ENCODE measurements at places on chromosomes 2 and 18.

DNA sequence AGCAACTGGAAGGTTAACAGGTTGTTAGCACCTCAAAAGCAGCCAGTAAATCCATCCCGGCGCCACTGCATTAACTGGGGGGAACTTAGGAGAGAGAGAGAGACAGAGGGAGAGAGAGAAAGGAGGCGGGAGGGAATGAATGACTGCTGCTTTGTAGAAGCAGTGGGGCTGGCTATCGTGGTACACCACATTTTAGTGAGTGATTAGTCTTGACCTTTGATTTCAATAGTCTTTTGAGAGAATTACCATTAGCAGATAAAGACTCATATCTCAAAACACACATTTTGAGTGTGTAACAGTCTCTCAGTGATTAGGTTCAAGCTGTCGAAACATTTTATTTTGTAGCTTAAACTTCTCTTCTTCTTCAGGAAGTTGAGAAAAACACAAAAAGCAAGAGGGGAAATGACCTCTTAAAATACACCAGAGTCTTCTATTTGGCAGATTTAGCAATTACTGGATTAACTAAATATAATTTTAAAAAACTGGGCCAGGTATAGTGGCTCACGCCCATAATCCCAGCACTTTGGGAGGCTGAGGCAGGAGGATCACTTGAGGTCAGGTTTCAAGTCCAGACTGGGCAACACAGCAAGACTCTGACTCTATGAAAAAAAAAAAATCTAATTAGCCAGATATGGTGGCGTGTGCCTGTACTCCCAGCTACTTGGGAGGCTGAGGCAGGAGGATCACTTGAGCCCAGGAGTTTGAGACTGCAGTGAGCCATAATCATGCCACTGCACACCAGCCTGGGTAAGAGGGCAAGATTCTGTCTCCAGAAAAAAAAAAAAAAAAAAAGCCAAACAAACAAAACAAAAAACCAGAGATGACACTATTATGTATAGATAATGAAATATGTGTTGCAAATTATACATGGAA lies 22.0 kb upstream of the PNO1 start:
- DNase-seq = no peak

DNA sequence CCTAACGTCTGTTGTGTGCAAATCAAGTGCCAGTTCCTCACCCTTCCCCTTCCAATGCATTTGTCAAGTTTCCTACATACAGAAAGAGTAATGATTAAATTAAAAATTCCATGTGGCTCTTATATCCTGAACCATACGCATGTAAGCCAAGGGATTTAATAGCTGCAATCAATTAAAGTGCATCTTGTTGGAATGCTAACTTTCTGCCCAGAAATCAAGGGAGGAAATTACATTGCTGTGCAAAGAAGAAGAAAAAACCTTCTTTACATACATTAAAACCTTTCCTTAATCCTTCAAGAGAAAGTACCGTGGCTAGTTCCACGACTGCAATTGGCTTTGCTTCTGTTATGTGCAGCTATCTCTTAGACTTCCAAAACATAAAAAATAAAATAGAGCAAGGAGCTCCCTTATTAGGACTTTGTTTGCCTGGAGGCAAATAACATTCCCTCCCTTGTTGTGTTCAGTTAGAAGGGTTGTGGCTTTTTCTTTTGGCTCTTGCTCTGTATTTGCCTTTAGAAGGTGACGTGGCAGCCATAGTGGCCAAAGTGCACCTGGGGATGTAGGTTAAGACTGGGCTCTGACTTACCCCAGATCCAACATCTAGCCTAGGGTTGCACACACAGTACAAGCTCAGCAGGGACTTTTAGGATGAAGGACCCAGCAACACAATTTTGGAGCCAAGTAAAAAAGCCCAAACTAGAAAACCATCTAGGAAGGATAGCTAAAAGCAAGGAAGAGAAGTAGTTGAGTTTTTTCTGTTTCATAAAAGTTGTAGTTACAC lies 158.3 kb downstream of the ANTXR1 start:
- no peak for DNase-seq

GRCh38 chr2:217661378-217661777 lies 341.4 kb downstream of the TNS1 start:
- no peak for DNase-seq

- DNase-seq = no peak
These were observed 14.2 kb upstream of the L3MBTL4 start for GRCh38 chr18:6428851-6429395.

GRCh38 chr2:233440714-233441113 lies 86.4 kb downstream of the DGKD start:
- DNase-seq = no peak

DNA sequence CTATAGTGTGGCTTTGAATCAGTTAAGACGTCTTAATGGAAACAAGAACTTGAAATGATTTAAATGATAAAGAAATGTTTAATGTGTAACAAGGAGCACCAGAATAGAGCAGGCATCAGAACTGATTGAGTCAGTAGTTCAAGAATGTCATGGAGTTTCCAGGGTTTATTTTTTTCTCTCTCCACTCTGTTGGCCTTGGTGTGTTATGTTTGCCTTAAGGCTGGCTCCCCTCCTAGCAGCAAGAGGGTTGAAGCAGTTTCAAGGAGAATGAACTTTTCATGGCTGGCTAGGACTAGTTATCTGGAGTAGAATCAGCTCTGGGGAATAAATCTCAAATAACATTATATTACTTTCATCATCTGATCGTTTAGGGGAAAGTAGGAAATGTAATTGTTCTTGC lies 13.4 kb upstream of the GLS start:
- no peak for DNase-seq

DNA sequence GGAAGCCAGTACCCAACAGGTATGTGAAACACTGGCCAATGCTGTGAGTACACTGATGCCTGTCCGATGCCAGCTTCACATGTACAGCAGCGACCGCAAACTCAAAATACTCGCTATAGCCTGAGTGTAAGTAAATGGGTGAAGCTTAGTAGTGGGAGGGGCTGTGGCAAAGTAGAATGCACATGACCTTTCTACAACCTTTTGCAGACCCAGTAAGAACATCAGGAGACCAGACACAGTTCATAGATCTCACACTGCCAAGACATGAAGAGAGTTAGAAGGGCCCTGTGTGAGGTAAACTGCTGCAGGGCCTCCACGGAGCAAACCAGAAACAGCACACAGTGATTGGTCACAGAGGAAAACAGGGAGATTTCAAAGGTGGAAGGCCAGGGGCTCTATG lies 9.1 kb upstream of the UBXN4 start:
- no peak for DNase-seq

DNA sequence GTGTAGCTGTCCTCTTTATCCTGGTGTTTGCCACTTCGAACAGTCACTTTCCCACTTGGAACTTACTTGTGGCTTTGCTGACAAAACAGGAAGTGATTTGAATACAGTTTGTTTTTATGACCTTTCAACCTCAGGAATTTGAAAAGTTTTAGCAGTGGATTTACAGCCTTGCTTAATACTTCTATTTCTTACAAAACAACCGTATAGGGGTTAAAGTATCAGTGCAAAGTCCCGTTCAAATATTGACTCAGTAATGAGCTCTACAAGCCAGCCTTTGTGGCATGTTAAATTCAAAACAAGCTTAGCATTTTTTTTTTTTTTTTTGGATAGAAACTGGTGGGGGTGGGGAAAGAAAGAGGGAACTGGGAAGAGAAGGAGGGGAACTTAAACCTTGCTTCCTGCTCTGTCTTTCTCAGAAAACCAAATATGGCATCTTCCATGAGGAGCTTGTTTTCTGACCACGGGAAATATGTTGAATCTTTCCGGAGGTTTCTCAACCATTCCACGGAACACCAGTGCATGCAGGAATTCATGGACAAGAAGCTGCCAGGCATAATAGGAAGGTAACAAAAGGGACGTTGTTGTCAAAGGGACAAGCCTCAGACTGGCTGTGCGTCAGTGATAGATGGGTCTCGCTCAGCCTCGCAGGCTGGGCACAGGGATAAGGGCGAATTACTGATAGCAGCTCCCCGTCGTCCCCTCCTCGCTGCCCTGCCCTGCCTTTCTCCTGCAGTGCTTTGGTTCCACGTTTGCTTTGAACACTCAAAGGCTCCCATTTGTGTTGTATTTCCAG lies at the start of gene HNMT:
TSS of gene HNMT (plus strand) at position 408 of the 793 bp plus-strand sequence. CDS start at position 427, 19 bp downstream.
- no peak for DNase-seq

GRCh38 chr2:939936-940601 lies 10.6 kb upstream of the SNTG2 start:
- DNase-seq = no peak

DNA sequence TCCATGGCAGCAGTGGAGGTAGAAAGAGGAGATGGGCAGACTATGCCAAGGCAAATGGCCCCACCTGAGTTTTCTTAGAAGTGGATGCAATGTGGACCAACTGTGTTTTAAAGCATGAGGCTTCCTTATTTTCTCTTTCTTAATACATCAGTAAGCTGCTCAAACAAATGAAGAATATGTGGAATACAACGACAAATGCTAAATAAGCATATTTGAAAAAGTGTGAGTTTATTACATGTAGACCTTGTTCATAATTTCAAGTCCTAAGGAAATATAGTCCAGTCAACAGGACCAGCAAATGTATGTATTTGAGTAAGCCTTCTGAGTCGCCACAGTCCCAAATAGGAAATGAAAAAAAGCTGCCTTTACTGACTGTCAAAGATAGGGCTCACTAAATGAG lies 177.8 kb downstream of the PRPF40A start:
- no peak for DNase-seq

- no peak for DNase-seq
These were observed 237.9 kb upstream of the MMADHC start for GRCh38 chr2:149825473-149825872.

DNA sequence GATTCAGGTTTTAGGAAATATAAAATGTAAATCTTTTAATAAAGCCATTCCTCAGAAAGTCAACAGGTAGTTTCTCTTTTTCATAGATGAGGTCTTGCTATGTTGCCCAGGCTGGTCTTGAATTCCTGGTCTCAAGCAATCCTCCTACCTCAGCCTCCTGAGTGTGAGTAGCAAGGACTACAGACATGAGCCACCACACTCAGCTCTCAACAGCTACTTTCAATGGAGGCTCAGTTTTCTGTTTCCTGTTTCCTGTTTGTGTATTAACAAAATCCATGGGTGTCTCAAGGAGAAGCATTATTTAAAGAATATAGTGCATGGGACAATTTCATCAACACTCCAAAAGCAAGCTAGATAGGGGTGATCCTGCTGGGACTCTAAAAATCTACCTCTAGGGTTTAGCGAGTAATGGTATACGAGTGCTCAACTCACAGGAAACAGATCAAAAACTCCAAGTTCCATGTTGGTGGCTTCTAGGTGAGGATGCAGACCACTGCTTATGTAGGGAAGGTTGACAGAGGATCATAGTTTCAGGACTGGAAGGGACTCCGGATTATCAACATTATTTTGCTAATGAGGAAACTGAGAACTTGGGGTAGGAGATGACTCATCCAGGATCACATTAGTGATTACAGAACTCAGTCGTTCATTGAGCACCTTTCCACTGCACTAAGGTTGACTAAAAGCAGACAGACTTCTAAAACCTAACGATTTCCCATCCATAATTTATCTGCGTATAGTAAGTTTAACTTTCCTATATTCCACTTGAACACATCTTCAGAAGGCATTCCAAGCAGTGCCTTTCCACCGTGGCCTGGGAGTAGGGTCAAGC lies 61.7 kb upstream of the WIPF1 start:
- DNase-seq = no peak

All from amygdala (tissue), 56 donors.